Left colon (tissue), 2 donors: ENCODE measurements at places on chromosomes 12 and 14. TPM values are rescaled to one million over a fixed set of nuclear protein-coding genes. Genes with fewer than 3 reads are reported as not detected.

NEMP1 gene
- total RNA-seq: 4.9 TPM

WNT1 gene
- total RNA-seq: not detected

PLD4 gene
- total RNA-seq: 2.2 TPM

LRFN5 gene
- total RNA-seq: 0.37 TPM

TBX5 gene
- total RNA-seq: not detected

ZCCHC8 gene
- 18.7 TPM for total RNA-seq

DNA sequence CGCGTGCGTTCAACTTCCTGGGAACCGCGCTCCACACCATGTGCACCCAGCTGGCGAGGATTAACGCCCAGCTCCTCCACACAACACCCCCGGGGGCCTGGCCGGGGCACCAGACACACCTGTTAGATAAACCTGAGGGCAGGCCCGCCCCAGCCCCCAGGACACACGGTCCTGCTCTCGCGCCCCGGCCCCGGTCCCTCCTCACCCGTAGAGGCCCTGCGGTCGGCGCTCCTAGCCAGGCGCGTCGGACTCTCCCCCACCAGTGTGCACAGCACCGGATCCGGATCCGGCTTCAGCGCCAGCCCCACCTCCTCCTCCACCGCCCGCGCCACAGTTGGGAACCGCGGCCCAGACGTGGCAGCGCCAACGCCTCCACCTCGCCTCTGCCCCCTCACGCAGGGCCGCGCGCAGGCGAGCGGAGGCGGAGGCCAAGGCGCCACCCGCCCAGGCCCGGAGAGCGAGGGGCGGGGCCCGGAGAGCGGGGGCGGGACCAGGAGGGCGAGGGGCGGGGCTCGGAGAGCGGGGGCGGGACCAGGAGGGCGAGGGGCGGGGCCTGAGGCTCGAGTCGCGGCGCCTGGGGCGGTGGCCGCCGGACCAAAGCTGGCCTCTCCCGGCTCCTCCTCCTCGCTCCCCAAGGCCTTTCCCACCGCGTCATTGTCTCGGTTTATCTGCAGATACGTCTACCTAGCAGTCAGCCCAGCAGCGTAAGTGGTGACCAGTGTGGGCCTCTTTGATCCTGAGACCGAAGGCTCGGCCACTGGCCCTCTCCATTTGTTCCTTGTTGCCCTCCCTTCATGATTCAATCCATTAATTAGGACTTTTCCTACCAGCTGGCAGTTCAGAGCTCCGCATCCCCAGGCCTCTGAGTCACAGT lies at the start of gene GNPNAT1:
TSS of gene GNPNAT1 (minus strand) at position 385 of the 874 bp plus-strand sequence. CDS start 6,957 bp downstream, outside the sequence.
- DNase-seq: peak; percentile 91

GRCh38 chr14:103630364-103631108 lies 1.5 kb downstream of the KLC1 start:
- no peak for DNase-seq

GRCh38 chr12:91127751-91128150 lies 16.5 kb upstream of the LUM start:
- DNase-seq: no peak

- no peak for DNase-seq
Measured at GRCh38 chr12:52670961-52671360, 9.2 kb downstream of the KRT1 start.

GRCh38 chr12:84502907-84503787 lies 409.5 kb downstream of the SLC6A15 start:
- DNase-seq: peak; percentile 27

DNA sequence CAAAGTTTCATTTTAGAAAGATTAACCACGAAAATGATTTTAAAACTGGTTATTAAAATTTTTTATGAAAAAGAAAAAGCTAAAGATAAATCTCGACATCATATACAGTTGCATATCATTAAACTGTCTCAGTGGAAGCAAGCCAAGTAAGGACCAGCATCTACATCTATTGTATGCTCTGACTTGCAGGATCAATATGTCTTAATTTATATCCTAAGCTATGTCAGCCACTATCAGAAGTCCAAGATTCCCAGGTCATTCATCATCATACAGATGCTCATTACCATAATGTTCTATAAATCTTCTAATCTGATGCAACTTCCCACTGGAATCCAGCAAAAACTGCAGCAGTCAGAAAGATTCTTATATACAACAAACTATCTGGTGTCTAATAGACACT lies 43.5 kb downstream of the CMAS start:
- no peak for DNase-seq

DNA sequence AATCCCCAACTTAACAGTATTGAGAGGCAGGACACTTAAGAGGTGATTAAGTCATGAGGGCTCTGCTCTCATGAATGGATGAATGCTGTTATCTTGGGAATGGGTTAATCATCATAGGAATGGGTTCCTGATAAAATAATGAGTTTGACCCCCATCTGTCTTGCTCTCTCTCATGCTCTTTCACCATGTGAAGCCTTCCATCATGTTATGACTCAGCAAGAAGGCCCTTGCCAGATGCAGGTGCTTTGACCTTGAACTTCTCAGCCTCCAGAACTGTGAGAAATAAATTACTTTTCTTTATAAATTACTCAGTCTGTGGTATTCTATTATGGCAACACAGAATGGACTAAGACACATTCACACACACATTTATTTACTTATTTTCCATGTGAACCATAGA lies 89.0 kb upstream of the PPM1H start:
- DNase-seq: no peak
